ENCODE measurements at places on chromosomes 5 and 9.

- no peak for DNase-seq
Observed at GRCh38 chr9:116483622-116484491, 203.2 kb upstream of the TRIM32 start.

GRCh38 chr5:53515988-53516387 lies 35.6 kb downstream of the FST start:
- no peak for DNase-seq

GRCh38 chr5:72673623-72674022 lies 142.8 kb upstream of the TNPO1 start:
- no peak for DNase-seq

GRCh38 chr5:54852007-54852406 lies 133.4 kb downstream of the ESM1 start:
- DNase-seq: no peak

DNA sequence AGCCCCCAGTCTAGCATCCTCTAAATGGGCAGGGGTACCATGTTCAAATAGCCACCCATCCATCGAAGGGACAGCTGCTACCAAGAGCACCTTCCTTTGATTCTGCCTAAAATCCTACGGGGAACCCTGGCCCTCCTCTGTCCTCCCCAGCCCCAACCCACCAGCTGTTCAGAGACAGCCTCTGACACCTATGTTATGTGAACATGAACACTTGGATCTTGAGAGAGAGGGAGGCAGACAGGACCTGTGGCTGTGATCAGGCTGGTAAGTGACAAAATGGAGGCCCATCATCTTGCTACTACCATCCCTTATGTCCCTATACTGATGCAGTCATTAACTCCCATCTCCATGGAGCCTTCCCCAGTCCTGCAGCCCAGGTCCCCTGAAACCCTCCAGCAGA lies 8.2 kb downstream of the SLC23A1 start:
- DNase-seq: no peak

GRCh38 chr5:56286015-56286884 lies 53.1 kb upstream of the ANKRD55 start:
- no peak for DNase-seq

DNA sequence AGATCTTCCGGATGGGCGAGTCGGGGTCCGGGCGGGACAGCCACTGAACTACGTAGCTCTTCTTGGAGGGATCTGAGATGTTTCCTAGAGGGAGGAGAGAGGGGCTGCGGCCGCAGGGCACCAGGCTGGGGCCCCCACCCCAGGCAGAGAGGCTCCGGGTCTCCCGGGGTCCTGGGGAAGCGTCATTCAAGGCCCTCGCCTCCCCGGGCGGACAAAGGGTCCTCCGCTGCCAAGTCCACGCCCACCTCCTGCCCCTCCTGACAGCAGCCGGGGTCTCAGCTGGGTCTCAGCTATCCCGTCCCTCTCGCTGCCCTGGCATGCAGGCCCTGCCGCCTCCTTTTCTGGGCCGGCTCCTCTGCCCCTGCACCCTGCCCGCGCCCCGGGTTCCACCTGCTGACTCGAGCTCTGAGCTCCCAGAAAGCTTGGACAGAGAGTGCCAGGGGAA lies 61.5 kb downstream of the ZNF354C start:
- no peak for DNase-seq

- no peak for DNase-seq
Observed at GRCh38 chr5:139710319-139711066, 62.3 kb downstream of the CXXC5 start.

DNA sequence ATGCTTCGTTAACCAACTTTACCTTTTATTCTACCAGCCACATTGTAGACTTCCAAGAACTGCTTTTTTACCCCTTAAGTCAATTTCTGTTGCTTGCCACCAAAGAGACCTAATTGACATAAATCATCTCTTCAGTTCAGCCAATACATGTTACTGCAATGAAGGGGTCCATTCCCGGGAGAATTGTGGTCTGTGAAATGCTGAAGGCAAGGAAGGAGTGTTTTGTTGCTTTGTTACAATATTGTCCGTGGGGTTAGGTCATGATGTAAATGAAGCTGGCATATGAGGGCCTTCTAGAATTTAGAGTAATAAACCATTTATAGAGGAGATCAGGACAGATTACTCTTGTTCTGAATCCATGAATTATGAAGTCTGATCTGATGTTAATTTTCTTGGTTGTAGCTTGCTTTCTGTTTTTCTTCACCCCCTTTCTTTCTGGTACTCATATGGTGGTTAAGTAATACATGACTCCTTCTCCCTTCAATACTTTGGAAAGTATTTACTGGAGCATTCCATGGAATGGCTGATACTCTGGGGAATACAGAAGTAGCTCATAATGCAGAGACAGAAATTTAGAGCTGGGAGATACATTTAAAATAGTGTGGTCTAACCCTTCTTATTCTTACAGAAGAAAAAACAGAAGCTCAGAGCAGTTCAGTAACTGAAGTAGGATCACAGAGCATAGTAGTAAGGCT lies 297.0 kb upstream of the CLINT1 start:
- no peak for DNase-seq

- no peak for DNase-seq
Observed at GRCh38 chr5:72402959-72403628, 82.9 kb downstream of the PTCD2 start.

GRCh38 chr9:113808391-113809358 lies 67.4 kb upstream of the ZNF618 start:
- no peak for DNase-seq

DNA sequence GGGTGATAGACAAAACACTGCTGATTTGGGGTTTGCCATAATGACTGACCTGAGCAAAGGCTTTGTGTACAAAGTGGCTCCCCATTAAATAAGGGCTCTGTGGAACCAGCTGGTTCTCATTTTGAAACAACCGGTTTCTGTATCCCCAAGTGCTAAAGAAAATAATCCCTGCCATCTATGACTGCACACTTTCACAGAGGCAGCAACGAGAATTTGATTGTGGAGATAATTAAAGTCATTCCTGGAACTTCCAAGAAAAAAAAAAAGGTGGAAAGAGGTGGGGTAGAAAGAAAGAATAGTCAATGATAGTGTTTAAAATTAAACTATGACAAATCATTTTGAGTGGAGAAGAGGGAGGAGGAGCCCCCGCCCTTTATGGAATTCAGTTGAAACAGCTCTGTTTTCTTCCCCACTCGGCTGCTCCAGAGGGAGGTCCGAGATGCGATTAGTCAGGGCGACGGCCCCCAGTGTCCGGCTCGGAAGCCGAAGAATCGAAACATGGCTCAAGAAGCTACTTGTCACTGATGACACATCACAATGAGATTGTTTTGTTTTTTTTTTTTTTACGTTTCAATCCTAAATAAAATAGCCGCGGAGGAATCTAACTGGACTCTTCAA lies 38.4 kb downstream of the EBF1 start:
- no peak for DNase-seq

DNA sequence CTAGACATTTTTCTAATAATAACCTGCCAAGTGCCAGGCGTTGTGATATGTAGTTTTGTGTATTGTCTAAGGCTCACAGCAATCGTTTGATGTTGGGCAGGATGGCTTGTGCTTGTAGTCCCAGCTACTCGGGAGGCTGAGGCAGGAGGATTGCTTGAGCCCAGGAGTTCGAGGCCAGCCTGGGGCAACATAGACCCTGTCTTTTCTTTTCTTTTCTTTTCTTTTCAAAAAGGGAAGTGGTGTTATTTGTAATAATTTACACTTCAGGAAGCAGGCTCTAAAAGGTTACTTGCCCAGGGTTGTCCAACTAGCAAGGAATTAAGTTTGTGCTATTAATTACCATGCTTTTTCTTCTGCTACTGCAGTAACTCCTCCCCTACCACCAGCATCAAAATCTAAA lies 3.2 kb downstream of the ZNF131 start:
- no peak for DNase-seq

DNA sequence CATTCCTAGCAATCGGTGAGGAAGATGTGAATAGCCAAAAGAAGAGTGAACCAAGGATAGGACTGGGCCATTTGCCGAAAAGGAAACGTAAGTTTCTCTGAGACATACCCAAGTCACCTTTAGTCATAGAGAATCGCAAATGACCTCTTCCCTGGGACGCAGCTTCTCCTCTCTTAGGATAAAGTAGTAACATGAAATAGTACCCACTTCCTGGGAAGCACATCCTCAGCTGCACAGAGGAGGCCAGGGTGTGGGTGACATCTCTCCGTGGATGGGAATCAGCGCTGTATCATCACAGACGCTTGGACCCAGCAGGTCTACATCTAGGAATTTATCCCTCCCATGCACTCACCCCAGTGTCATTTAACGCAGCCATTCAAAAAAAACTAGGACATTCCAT lies 120.9 kb upstream of the PHYKPL start:
- no peak for DNase-seq

DNA sequence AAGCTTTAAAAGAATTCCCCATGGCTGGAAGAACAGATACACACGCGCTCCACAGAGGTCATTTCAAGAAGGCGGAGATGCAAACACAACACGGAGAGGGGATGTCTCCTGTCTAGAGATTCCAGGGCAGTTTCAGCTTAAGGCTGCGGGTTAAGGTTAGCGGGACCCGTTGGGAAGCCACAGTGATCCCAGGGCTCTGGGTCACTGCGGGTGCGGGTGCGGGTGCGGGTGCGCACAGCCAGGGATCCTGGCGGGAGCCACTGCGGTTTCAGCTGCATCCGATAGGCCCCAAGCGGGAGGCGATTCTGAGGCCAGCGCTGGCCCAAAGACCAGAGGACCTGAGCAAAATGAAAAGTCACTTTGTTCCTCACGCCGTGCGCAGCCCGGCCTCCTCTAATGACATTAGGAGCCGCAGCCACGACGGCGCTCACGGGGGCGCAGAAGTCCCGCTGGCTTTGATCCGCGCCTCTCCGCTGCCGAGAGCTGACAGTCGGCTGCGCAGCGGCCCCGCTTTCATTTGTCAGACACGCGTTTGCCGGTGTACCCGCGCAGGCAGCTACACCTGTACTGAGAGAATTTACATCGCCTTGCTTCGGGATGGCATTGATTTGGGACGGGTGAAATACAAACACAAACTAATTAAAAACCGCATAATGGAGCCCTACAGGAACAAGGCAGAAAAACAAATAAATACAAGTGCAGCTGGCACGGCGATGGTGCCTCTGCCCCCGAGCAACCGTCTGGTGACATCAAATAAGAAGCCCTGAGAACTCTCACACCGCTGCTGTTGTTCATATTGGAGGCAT lies 5.3 kb upstream of the IRX1 start:
- no peak for DNase-seq

- DNase-seq: no peak
Observed at GRCh38 chr9:136925414-136926153, 19.0 kb downstream of the FBXW5 start.

- DNase-seq: no peak
Observed at GRCh38 chr5:81820318-81820636, 69.4 kb upstream of the SSBP2 start.

- no peak for DNase-seq
Observed at GRCh38 chr5:142235050-142235797, 89.6 kb downstream of the SPRY4 start.

- no peak for DNase-seq
Observed at GRCh38 chr5:150530423-150530822, 22.5 kb downstream of the NDST1 start.

DNA sequence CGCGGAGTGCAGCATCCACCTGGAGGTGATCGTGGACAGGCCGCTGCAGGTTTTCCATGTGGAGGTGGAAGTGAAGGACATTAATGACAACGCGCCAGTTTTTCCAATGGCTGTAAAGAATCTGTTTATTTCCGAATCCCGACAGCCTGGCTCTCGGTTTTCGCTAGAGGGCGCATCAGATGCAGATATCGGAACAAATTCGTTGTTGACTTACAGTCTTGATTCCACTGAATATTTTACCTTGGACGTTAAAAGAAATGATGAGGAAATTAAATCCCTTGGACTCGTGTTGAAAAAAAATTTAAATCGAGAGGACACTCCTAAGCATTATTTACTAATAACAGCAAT lies 611 bp downstream of the PCDHA3 start:
- peak; percentile 13 for DNase-seq

DNA sequence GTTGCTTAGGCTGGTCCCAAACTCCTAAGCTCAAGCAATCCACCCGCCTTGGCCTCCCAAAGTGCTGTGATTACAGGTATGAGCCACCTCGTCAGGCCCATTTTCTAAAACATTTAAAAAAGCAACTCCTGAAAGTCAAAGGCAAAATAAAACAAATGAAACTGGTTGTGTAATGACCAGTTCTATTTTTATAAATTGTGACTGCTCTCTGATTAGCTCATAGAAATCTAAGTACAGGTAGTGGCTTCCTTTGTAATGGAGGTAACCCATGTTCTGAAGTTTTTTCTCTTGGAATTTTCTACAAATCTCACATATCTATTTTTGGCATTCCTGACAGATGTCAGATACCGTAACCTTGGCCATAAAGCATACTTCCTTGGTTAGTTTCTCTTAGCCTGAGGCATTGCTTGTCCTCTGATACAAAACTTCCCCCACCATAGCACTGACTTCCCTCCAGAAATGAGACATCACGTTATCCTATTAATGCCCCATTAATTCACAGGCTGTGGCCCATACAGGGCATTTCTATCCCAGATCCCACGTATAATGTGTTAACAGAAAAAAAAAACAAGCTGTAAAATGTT lies 14.1 kb upstream of the AK3 start:
- no peak for DNase-seq

GRCh38 chr5:124880903-124881697 lies 134.7 kb upstream of the ZNF608 start:
- no peak for DNase-seq

- no peak for DNase-seq
Observed at GRCh38 chr9:88957526-88957925, 33.7 kb upstream of the S1PR3 start.

DNA sequence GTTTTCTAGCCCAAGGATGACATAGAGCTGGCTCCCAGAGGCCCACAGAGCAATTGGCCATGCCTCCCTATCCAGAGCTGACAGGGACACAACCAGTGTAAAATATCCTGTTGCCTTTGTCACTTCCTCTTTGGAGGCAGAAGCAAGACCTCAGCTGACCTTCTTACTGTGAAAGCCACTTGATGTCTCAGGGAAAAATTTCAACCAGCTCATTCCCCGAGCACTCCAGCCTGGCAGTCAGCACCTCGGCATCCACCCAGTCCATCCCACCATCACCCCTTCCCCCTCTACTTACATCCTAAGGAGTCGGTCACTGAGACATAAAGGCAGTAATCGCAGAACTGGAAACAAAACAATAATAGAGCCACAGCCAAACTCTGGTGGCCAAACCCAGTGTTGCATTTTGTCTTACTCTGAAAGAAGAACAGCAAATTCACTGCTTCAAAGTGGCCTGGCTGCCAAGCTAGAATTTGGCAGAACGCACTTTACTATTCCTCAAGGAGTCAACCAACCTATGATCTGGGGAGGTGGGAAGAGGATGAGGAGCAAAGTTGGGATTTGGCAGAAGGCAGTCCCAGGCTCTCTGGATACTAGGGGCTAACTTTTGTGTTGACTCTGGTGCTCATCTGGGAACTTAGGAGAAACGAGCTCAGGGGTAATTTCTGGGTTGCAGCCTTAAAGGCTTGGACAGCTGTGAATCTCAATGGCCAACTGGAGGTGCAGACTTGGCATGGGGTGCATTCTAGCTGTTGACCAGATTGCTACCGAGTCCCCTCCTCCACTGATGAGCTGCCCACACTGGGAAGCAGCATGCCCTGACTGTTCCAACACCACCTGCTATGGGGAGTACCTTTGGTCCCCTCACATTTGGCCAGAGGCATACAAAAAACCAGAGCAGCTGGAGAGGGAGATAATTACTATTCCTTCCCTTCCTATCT lies 13.6 kb downstream of the NIPAL4 start:
- no peak for DNase-seq
